HS-5 (cell line): ENCODE measurements at places on chromosomes 11 and 22.

DNA sequence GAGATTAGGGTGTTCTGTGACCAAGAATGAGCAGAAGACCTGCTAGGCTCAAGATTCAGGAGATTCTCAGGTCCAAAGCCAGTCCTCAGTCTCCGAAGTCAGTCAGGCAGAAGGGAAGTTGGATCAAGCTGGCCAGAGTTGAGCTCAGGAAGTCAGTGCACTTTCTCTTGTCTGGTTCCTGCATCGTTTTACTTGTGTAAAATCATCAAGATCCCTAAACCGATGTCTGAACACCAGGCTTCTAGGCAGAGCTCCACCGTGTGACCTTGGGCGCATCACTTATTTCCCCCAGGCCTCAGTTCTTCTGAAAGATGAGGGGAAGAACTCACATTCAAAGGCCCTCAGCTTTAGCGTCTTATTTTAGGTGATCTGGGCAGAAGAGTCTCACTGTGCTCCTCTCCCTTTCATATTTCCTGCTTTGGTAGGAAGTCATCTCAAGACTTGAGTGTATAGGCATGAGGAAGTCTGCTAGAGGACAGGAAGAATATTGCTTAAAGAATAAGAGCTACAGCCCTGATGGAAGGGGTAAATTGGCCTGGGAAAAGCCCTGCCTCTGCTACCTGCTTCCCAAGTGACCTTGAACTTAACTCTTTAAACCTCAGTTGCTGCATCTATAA lies 20.2 kb downstream of the NF2 start:
- no peak for DNase-seq

- no peak for DNase-seq
Observed at GRCh38 chr22:21443735-21444421, 23.3 kb upstream of the TMEM191C start.

GRCh38 chr11:95100191-95100648 lies 10.6 kb downstream of the ENDOD1 start:
- no peak for DNase-seq

DNA sequence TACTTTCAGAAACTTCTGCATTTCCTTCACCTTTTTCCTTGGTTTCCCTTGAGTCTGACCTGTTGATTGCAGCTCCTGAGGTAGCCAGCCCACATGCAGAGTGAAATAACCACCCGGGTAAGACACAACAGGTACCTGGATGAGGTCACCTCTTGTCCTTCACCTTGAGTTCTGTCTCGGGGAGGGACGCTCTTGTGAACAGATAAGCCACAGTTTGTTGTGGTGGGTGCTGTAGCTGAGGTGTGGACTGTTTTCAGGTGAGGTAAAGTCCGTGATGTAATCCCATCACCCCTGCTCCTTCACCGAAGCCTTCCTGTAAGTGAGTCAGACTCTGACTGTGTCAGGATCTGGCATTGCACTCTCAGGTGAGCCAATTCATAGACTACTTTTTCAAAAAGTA lies 183.1 kb downstream of the NAV2 start:
- no peak for DNase-seq

- DNase-seq: no peak
Observed at GRCh38 chr11:44811841-44812448, 85.2 kb downstream of the TSPAN18 start.

DNA sequence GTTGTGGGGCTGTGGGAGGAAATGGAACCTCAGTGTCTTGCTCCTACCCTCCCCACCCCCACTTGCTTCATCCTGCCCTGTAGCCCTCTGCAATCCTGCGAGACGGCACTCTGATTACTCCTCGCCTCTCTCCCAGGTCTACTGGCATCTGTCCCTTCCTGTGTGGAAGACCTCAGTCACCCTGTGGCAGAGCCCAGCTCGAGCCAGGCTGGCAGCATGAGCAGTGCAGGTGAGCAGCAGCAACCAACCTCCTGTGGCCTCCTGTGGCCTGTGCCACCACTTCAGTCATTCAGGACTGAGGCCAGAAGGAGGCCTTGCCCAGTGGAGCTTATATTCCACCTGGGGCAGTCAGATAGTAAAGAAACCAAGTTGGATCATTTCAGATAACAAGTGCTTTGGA lies 14.7 kb upstream of the MAPK8IP1 start:
- no peak for DNase-seq

DNA sequence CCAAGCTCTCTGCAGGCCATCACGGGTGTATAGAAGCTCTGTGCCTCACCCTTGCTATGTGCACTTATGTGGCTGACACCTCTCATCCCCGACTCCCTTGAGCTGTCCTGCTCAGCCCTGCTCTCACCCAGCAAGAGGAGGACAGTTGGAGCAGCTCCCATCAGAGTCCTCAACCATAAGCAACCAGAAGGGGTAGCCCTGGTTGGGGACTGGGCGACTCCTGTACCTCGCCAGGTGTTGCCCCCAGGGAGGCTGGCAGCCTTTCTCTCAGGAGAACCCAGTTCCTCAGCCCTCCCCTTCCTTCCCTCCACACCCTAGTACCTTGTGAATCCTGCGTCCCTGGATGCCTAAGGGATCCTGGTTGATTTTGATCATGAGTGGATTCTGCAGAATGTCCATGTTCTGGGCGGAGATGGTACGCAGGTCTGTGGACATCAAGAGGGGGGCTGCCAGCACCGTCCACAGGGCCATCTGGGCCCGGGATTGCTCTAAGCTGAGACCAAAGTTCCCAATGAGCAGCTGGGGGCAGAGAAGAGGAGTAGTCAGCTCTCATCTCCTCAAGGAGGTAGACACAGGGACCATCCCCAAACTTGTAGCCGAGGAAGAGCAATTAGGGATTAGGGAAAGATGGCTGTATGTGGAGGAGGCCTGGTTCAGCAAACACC lies 8.0 kb downstream of the NAGA start:
- DNase-seq: no peak

DNA sequence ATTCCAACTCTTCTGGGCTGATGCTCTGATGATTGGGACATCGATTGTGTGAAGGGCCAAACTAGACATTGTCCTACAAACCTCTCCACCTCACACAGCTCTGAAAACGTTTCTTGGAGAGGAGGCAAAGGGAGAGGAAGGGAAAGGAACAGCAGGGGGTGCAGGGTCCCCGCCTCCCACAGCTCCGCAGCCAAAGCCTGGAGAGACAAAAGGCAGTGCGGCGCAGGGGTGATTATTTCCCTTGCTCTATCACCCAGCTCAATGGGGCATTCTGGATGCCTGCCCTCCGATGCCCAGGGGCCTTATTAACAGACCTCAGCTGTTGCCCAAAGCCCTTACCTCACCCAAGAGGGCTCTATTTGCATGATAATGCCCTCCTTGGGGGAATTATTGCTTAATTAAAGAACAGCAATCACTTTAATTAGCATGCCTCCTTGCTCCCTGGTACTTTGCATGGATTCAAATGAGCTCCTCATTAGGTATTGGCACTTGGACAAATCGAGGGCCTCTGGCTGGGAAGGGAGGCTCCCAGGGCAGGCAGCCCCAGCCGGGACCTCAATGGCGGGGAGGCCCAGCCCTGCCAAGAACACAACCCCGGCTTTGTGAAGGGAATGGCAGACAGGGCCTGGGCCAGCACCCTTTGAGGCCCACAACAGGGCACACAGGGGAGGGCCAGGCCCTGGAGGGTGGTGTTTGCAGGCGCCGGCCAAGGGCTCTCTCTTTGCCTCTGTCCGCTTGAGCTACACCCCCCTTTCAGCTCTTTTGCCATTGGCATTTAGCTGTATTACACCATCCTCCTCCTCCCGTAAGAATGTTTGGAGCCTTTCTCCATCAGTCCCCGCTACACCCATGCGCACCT lies 19.8 kb upstream of the CDON start:
- no peak for DNase-seq

DNA sequence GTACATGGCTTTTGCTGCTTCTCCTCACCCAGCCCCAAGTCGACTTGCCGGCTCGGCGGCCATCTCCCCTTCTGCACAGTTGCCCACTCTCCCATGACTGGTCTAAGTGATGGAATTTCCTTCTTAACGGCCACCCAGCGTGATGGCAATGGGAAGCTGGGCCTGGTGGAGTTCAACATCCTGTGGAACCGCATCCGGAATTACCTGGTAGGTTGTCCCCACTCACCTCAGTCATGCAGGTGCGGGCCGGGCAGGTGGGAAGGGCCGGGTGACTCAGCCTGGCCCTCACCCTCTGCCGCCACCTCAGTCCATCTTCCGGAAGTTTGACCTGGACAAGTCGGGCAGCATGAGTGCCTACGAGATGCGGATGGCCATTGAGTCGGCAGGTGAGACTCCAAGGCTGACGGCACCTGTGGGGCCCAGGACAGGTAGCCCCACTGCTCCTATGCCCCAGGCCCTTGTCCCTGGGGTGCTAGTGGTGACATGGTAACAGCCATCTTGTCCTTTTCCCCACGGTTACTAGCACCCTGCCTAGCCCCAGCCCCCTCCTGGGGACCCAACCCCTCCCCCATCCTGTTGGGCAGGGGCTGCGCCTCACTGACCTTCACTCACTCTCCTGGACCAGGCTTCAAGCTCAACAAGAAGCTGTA lies 28.1 kb downstream of the CAPN1 start:
- no peak for DNase-seq

- no peak for DNase-seq
Observed at GRCh38 chr11:11532574-11532973, 89.2 kb downstream of the GALNT18 start.

DNA sequence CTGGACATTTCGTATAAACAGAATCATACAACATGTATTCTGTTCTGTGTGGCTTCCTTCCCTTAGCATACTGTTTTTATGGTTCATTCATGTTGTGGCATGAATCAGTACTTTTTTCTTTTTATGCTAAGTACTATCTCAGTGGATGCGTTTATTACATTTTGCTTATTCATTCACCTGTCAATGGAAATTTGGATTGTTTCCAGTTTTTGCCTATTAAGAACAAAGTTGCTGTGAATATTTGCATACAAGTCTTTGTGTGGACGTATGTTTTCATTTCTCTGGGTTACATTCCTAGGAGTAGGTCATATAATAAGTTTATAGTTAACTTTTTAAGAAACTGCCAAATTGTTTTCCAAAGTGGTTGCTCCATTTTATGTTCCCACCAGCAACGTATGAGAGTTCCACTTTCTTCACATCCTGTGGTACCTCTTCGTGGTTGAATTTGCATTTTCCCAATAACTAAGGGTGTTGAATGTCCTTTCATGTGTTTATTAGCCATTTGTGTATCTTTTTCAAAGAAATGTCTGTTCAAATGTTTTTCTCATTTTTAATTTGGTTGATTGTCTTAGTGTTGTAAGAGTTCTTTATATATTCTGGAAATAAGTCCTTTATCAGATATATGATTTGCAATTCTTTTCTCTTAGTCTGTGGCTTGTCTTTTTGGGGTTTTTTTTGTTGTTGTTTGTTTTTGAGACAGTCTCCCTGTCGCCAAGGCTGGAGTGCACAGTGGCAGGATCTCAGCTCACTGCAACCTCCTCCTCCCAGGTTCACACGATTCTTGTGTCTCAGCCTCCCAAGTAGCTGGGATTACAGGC lies 46.0 kb upstream of the MICAL2 start:
- DNase-seq: no peak

GRCh38 chr22:23325183-23325582 lies 144.9 kb downstream of the BCR start:
- DNase-seq: no peak

DNA sequence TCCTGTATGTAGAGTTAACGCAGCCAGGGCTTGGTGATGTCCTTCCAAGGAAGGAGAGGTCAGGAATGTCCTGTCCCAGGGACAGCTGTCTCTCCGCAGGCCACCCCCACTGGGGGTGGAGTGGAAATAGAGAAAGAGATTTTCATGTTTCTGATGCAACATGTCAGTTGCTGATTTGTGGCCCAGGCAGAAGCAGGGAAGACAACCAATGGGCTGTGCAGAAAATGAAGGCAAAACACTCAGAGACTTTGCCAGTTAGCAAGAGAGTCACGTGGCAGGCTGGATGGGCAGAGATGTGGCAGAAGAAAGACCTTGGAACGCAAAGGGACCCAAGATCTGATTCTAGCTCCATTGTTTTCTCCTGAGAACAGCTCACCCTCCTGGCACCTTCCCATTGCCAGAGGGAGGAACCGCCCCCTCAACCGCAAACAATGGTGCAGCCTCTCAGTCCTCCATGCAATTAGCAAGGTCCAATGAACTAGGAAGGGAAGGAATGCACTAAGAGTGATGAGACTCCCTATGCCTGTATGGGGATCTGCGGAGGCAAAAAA lies 71.0 kb downstream of the SYN3 start:
- no peak for DNase-seq

DNA sequence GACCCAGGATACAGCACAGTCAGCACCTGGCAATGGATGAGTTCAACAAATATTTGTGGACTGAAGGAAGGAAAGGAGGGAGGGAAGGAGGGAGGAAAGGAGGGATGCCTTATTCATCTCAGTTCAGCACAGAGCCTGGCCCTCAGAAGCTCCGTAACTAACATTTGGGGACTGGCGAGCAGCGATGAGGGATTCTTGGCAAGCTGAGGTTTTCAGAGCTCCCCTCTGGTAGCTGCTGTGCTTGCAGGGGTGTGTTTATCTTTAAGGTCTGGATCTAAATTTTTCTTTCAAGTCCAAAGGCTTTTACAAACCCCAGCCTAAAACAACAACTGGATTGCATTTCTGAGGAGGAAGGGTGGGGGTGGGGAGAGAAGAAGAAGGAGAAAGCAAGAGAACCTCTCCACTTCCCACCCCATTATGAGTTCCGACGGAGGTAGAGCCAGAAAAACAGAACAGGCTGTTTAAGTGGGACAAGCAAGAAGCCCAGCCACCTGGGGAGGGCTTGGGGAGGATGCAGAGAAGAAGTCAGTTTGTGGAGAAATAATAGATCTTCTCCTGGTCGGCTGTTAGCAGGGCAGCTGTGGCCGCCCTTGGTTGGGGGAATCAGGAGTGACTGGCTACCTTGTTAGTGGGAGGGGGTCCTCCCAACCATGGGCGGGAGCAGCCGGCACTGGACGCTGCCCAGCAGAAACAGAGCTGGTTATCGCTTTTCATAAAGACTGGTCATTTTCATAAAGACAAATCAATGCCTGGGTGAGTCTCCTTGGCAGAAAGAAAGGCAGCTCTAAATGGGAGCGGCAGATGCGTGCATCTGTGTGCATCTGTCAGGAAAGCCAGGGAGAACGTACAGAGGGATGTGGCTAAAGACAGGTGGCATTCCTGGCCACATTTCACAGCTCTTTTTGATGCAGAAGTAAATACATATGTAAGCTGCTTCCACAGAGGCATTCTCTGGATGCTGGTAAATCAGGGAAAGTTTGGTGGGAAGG lies 78.0 kb downstream of the TSPAN18 start:
- DNase-seq: no peak

- no peak for DNase-seq
Observed at GRCh38 chr11:83024270-83024854, 47.3 kb downstream of the RAB30 start.

- no peak for DNase-seq
Observed at GRCh38 chr11:101436511-101437142, 147.2 kb downstream of the TRPC6 start.

GRCh38 chr22:31628969-31629708 lies 32.9 kb downstream of the PISD start:
- DNase-seq: no peak

- no peak for DNase-seq
Observed at GRCh38 chr11:91795139-91795887, 429.3 kb upstream of the FAT3 start.

GRCh38 chr11:66718320-66718971 lies 10.6 kb downstream of the SPTBN2 start:
- no peak for DNase-seq
